ENCODE measurements at places on chromosomes 2 and 18.

- peak; percentile 42 for DNase-seq
Measured at GRCh38 chr2:174485788-174486562, 854 bp downstream of the GPR155 start.

- DNase-seq, result no peak
Measured at GRCh38 chr2:228841877-228842276, 429.2 kb downstream of the PID1 start.

DNA sequence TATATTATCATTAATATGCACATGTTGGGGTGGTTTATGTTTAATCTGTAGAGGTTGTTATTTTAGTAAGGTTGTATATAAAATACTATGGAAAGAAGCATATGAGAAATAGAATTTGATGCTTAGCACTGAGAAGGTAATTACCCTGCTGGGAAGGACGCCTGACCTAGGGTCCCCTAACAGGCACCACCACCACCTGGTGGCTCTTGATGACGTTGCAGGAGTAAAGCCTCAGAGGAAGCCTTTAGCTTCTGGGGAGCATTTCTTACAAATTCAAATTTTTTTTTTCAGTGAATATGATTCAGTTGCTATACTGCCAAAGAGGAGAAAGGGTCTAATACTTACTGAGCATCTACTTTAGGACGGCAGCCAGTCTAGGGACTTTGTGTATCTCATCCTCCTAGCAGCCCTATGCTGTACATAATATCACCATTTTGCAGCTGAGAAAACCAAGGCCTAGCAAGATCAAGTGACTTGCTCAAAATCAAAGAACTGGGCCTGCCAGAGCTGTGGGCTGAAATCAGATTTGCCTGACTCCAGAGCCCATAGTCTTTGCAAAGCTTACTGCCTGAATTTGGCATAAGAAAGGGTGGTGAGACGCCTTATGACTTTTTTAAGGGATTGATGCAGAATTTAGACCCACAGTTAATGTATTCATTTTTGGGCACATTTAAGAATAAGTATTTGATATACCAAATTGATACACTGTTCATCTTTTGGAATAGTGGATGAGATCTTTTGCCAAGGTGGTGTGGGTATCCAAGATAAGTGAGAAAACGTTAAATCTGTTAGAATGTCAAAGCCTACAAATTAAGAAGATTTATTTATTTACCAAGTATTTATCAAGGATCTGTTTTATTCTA, 78.8 kb upstream of the GAREM1 start:
- peak; percentile 71 for DNase-seq

DNA sequence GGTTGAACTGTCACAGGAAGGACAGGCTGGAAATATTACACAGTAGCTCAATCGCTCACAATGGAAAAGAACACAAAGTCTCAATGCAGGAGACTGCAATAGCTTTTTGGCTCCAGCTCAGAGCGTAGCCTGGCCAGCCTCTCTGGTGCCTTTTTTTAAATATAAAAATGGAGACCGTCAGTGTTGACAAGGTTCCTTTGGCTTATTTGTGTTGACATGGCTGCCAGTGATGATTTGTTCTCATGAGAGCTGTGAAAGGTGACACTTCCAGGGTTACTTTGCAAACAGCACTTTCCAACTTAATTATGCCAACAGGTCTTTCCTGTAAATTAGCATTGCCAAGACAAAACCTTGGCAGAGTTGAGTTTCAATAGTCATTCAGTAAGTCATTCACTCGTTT, 70.8 kb downstream of the KCNE4 start:
- peak; percentile 29 for DNase-seq

GRCh38 chr18:77203071-77203470, 46.6 kb upstream of the GALR1 start:
- peak; percentile 43 for DNase-seq

DNA sequence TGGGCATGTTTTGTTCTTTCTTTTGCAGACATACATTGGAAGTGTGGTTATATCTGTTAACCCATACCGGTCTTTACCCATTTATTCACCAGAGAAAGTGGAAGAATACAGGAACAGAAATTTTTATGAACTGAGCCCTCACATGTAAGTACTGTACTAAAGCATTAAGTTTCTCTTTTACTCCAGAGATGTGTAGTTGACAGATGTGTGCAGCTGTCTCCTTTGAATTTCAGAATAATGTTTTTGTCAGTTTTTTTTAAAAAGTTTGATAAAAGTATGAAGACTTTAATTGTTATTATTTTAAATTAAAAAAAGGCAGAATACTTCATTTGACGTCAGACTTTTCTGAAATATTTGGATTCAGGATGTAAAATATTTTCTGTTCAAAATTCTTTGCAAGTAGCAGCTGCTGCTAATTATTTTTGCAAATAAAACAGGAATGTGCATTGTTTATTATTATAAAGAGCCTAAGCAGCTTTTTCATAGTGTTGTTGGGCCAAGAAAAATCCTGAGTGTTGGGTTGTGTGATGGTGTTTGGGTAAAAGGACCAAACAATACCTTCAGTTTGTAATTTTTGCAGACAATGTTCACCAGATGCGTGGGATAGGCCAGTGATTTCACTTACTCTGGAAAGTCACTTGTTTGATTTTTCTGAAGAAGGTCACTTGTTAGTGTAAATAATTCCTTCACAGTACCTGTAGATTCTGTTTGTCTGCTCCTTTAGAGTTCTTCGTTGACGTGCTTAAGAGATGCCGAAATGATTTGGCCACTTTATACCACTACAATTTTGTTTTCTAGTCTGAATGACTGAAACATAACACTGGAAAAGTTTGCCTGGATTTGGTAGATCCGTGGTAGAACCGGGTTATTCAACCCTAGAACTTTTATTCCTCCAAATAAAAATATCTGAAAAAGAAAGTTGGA, 51.1 kb downstream of the MYO1B start:
- DNase-seq, result no peak

DNA sequence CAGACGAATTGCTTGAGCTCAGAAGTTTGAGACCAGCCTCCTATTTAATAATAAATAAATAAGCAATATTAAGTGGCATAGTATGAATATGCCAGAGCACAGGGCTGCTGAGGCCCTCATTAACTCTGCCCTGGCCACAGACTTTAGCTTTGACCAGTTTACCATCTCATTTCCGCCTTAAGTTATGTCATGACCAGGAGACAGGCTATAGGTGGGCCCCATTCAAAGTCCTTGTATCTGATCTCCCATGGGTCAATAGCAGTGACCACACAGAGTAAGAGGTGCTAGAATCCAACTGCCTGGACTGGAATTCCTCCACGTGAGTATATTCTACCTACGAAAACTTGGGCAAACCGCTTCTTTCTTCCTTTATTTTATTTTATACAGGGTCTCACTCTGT, 13.4 kb upstream of the ASXL2 start:
- no peak for DNase-seq

GRCh38 chr2:188607501-188607900, 315.8 kb downstream of the GULP1 start:
- peak; percentile 61 for DNase-seq

DNA sequence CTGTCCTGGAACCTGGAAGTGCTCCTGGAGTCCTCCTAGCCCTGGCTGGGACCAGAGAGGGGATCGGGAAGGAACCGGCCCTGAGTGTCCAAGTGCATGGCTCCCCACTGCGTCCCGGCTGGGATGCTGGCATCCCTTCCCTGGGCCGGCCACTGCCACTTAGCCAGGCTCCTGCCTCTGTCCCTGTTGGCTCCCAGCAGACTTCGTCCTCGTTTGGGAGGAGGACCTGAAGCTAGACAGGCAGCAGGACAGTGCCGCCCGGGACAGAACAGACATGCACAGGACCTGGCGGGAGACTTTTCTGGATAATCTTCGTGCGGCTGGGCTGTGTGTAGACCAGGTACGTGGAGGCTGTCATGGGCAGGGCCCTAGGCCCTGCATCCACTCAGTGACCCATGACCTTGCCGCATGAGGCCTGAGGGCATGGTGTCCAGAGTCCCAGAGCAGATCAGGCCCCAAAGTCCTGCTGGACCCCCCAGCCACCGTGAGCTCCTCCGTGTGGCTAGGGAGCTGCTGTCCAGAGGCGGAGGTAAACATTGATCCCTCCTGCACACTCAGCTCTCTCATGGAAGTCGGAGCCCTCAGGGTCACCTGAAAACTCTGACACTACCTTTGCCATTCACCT, 7.1 kb downstream of the ANO7 start:
- no peak for DNase-seq

DNA sequence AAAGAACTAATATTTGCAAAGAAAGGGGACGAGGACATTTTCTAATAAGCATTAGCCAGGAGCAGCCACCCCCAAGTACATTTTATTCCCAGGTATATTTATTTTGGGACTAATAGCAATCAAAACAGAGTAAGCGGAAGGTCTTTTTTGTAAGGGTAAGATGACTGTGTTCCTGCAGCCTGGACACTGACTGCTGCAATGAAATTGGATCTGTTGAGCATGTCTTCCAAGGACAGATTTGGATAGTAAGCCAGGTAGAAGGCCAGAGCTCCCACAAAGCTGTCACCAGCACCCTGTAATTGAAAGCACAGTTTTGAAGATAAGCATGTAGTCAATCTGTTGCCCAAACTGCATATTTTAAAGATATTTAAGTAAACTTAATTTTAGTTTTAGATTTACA, 10.0 kb downstream of the MRPL33 start:
- DNase-seq, result no peak

DNA sequence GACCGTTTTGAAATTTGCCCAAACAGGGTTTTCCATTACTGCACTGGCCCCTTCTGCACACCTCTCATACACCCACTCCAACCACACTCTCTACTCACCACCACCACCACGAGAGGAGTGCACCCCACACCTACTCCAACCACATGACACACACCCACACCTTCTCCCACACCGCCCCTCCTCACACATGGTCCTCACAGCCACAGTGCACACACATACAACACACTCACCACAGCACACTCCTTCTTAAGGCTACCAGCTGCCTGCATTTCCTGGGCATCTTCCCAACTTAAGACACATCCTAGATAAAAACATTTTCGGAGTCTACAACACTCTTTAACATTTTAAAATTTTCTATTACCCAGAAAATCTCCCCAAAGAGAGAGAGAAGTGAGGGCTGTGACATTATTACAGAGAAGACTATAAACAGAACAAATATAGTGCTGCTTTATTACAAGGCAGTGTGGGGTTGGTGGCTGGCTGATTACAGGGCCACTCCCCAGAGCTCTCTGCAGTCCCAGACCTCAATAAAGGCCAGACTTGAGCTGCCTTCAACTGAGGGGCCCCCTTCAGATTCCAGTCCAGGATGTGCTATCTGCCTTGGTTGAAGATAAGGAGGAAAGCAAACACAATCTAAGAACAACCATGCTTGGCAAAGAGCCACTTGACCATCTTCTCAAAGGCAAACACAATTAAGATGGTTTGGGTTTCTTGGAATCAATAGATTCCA, 36.1 kb downstream of the NHEJ1 start:
- DNase-seq, result peak; percentile 47

All from astrocyte of the hippocampus (primary cell).